ENCODE measurements at places on chromosomes 2 and 18.

DNA sequence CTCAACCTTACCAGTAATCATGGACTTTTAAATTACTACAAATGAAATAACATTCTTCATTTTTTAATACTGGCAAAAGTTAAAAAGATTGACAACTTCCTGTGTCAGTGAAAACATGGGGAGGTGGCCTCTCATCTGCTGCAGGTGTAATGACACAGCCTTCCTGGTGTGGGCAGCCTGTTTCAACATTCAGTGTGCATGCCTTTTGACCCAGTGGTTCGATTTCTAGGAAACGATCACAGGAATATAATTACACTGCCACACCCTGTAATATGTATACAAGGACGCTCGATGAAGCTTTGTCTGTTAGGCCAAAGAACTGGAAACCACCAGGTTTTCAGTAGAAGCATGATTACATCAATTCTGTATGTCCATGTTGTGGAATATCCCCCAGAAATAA is 68.7 kb downstream of the MTHFD2 start:
- DNase-seq, result no peak

GRCh38 chr2:156918410-156918809 is 339.1 kb upstream of the GALNT5 start:
- DNase-seq, result no peak

DNA sequence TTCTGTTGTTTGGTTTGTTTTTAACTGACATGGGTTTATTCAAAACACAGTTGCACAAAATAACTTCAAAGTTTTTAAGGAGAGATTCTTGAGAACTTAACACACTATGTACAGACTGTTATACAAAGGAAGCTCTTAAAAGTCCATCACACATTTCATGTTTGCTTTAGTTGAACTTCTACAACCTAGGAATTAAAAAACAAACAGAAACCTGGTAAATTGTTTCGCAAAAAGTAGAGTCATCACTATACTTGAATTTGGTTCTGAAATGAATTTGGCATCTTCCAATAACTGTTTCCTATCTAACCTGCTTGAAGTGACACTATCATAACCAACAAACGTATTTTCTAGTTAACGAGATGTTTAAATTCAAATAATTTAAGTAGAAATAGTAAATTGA is 21.8 kb downstream of the TRIP12 start:
- DNase-seq, result no peak

DNA sequence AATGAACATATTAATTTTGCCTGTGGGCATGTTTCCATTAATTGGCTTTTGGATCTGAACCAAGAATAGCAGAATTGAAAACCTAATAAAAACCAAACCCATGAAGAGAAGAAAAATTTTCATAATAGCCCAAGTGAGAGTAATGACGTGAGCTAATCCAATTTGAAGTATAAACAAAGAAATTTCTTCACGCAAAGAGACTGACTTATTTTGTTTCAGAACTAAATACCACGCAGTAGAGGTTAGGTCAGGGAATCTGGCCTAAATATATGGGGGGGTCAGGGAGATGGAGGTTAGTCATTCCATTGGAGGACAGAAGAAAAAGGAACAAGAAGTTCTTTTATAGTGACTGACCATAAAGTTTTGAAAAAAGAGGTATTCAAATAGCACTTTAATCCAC is 94.1 kb upstream of the CYP1B1 start:
- DNase-seq, result no peak

DNA sequence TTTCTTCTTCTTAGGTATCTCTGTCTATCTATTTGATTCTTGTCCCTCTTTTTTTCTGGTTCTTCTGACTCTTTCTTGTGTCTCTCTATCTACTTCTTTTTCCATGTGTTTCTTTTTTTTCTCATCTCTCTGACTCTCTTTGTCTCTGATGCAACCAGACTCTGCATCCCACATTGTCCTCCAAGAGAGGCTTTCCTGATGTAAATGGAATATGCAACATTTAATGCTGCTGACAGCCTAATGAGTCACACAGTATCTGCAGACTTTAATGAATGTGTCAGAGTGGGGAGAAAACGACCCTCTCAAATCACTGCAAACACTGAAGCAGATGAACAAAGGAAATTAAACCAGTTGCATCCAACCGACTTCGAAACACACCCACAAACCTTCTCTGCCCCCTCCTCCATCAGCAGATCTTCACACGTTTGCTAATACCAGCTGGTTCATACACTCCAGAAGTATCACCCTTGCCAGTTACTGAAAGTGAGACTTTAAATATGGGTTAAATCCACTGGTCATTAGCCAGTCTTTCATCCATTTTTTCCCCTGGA is 351.5 kb downstream of the TXNL1 start:
- no peak for DNase-seq

GRCh38 chr2:17206771-17207170 is 311.5 kb downstream of the RAD51AP2 start:
- no peak for DNase-seq

All from right cardiac atrium (tissue), 5 donors.